ENCODE measurements at places on chromosomes 6 and 20.

DNA sequence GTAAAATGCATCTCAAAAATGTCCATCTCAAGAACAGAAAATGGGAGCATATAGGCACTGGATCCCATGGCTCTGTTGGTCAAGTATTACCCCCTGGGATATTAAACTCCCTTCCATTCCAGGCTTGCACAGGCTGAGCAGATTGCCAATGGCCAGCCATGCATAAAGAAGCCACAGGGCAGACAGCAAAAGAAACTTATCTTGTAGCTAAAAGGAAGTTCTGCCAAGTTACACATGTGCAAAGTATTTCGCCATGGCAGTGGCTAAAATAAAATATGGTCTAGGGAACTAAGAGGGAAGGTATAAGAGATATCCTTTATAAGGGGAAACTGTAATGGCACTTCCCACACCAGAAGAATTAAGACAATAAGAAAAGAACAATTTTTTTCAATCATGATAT, 415.6 kb upstream of the BTBD3 start:
- H3K27me3 ChIP-seq: no peaks in the 10 kb centered on the region
- no peak overlapping the region for H3K4me3 ChIP-seq
- no peaks in the 10 kb centered on the region for H3K4me1 ChIP-seq
- H3K27ac ChIP-seq: no peak overlapping the region

DNA sequence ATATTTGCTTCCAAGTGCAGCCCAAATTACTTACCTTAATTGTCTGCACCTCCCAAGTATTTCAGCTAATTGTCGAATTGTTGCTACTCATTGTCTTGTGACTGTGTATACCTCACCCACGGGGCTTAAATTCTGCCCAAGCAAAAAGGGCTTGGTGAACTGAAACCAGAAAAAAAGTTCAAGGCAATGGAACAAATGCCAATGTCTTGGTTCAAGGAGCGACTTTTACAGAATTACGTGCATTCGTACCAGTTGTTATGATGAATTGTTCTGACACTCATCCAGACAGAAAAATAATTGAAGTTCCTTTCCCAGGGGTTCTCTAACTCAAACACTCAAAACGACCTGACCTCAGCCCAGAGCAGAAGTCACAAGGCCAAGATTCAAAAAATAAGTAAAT, 13.9 kb upstream of the PXDC1 start:
- no peaks in the 10 kb centered on the region for H3K27me3 ChIP-seq
- H3K4me3 ChIP-seq: no peak overlapping the region
- H3K27ac ChIP-seq: no peak overlapping the region
- H3K4me1 ChIP-seq: peaks cover 13% of the 10 kb centered on the region
- DNase-seq: no peak

GRCh38 chr20:57783196-57783595, 73.4 kb upstream of the PMEPA1 start:
- no peak overlapping the region for H3K4me3 ChIP-seq
- H3K36me3 ChIP-seq: no peaks in the 10 kb centered on the region
- no peaks in the 10 kb centered on the region for H3K27me3 ChIP-seq

GRCh38 chr20:3010985-3011723, 32.3 kb upstream of the GNRH2 start:
- no peak overlapping the region for H3K4me3 ChIP-seq
- H3K4me1 ChIP-seq: peaks cover 5% of the 10 kb centered on the region
- no peaks in the 10 kb centered on the region for H3K27me3 ChIP-seq
- peak; percentile 59 for DNase-seq
- no peak overlapping the region for H3K27ac ChIP-seq

GRCh38 chr20:40604416-40604815, 84.6 kb downstream of the MAFB start:
- H3K27ac ChIP-seq: no peak overlapping the region
- no peaks in the 10 kb centered on the region for H3K4me1 ChIP-seq
- no peaks in the 10 kb centered on the region for H3K27me3 ChIP-seq
- H3K36me3 ChIP-seq: no peaks in the 10 kb centered on the region

DNA sequence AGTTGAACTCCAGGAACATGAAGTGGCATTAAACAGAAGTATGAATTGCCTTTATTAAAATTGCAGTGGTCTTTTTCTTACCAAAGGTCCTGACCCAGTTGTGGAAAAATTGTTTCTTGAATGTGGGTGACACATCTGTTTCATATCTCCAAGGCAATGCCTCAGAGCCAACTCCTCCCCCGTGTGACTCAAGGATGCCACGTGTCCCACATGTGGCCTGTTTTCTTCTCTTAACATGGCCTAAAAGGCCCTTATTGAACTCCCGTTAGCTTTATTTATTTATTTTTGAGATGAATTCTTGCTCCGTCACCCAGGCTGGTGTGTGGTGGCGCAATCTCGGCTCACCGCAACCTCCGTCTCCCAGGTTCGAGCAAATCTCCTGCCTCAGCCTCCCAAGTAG, 128.4 kb upstream of the ESR1 start:
- H3K4me1 ChIP-seq: peaks cover 5% of the 10 kb centered on the region
- H3K4me3 ChIP-seq: no peak overlapping the region
- no peak for DNase-seq
- H3K27me3 ChIP-seq: peaks cover 3% of the 10 kb centered on the region
- no peak overlapping the region for H3K27ac ChIP-seq
- no peaks in the 10 kb centered on the region for H3K36me3 ChIP-seq

DNA sequence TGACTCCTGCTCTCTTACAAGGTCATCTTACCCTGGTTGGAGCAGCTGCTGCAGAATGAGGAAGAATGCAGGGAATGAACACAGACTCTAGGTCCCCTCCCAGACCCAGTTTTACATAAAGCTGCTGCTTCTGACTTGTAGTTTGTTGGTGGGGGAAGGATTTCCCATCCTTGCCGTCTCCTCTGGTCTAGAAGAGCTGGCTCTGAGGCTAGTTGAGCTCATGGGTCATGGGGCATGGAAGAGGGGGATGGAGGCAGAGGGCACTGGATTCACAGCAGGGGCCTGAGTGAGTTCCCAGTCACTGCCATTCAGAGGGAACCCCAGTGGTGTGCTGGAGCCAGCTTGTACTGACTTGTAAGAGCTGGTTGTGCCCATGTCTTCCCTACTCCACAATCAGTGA, 9.2 kb upstream of the GUCA1A start:
- DNase-seq: no peak
- H3K4me1 ChIP-seq: no peaks in the 10 kb centered on the region
- H3K4me3 ChIP-seq: no peak overlapping the region
